ENCODE measurements at places on chromosomes 5 and 9. TPM values are rescaled to one million over a fixed set of nuclear protein-coding genes. Genes with fewer than 3 reads are reported as not detected.

The RAI14 gene
- 9.8 TPM for total RNA-seq

The PCDHGA10 gene
- total RNA-seq: 5.3 TPM

The MOB3B gene
- total RNA-seq: 3.7 TPM

The CDX1 gene
- total RNA-seq: not detected

The CKMT2 gene
- total RNA-seq: 0.96 TPM

The ADAMTS6 gene
- 1.2 TPM for total RNA-seq

The LCN6 gene
- 3.8 TPM for total RNA-seq

The SLC45A2 gene
- total RNA-seq: not detected

The PCDHGB7 gene
- total RNA-seq: 3.3 TPM

The CCDC112 gene
- total RNA-seq: 3.3 TPM

The PCDHGA11 gene
- total RNA-seq: 1.9 TPM

The HTR4 gene
- 0.08 TPM for total RNA-seq

The FLT4 gene
- 1.9 TPM for total RNA-seq

The IL9 gene
- not detected for total RNA-seq

The LOX gene
- total RNA-seq: 6.6 TPM

The LMX1B gene
- not detected for total RNA-seq

The ADAMTS16 gene
- not detected for total RNA-seq

The SHC3 gene
- 1.4 TPM for total RNA-seq

The PCDHB7 gene
- 0.20 TPM for total RNA-seq

The HAND1 gene
- not detected for total RNA-seq

The PPP6C gene
- 38.8 TPM for total RNA-seq

The ITGA2 gene
- total RNA-seq: 31.3 TPM

The FBP2 gene
- not detected for total RNA-seq

The SPATA31E1 gene
- total RNA-seq: not detected

The ASPN gene
- 0.36 TPM for total RNA-seq

The SYK gene
- total RNA-seq: 60.3 TPM

The ZDHHC11 gene
- 11.2 TPM for total RNA-seq

The ANKRD18A gene
- 3.0 TPM for total RNA-seq

The INSL6 gene
- total RNA-seq: not detected

The EPB41L4A gene
- total RNA-seq: 35.1 TPM

The TNC gene
- total RNA-seq: 56.6 TPM

The ROPN1L gene
- not detected for total RNA-seq

The TAF11L2 gene
- total RNA-seq: not detected

The CTSV gene
- 5.7 TPM for total RNA-seq

The SEC24A gene
- 17.8 TPM for total RNA-seq

The ANKS6 gene
- total RNA-seq: 13.8 TPM

The DEPDC1B gene
- total RNA-seq: 4.9 TPM

The ADAMTSL2 gene
- 0.88 TPM for total RNA-seq

The PTGES gene
- 9.1 TPM for total RNA-seq

Measured in esophagus mucosa (tissue), 1 donor.